ENCODE measurements at places on chromosomes 5 and 9.

DNA sequence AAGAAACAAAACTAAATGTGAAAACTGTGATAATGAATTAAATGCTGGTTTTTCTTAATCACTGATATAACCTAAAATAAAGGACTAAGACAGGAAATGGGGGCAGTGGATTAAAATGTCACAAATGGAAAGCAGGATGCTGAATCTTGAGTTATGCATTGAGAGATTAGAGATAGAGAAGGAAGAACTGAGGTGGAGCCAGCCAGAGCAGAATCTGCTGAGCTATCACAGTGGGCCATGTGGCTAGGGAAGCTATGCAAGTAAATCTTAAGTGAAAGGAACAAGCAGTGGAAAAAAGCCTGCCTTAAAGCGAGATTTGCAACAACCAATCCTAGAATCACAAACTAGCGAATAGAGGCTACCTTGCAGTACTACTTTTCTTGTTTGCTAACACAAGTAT is 188.5 kb upstream of the RASA1 start:
- no peak for DNase-seq

GRCh38 chr9:137441289-137441934 is at the start of gene ENTPD8:
Gene ENTPD8 (minus strand): TSS chr9:137441357. CDS start chr9:137438285, 3,072 bp downstream.
- DNase-seq: peak; percentile 72

DNA sequence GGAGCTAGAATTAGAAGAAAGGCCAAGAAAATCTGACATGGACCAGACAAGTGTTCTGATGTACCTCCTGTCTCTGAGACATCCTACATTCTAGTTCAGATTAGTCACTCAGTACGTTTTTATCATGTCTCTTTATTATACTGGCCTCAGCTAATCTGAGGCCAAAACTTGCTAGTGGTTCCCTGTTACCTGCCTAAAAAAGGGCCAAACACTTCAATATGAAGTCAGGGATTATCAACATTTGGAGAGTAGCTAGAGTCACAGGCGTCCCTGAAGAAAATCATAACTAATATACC is 587.4 kb downstream of the PRELID2 start:
- no peak for DNase-seq

- no peak for DNase-seq
Measured at GRCh38 chr5:40429258-40430100, 250.2 kb upstream of the PTGER4 start.

- no peak for DNase-seq
Measured at GRCh38 chr9:114671605-114672004, 10.4 kb downstream of the TEX48 start.

DNA sequence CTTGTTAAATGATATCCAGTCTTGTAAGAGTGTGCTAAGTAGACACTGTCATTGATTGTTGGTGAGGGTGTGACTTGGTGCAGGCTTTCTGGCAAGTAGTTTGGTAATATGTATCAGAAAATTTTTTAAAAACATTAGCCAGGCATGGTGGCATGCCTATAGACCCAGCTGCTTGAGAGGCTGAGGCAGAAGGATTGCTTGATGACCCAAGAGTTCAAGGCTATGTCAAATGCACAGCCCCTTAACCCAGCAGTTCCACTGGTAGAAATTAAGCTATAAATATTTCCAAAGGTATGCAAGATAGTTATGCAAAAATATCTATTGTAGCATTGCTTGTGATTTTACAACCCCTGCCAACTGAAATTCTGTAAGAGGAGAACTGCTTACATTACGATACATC is 24.2 kb downstream of the ZBTB43 start:
- DNase-seq: no peak

GRCh38 chr9:125948887-125949596 is 201.9 kb downstream of the PBX3 start:
- DNase-seq: no peak

DNA sequence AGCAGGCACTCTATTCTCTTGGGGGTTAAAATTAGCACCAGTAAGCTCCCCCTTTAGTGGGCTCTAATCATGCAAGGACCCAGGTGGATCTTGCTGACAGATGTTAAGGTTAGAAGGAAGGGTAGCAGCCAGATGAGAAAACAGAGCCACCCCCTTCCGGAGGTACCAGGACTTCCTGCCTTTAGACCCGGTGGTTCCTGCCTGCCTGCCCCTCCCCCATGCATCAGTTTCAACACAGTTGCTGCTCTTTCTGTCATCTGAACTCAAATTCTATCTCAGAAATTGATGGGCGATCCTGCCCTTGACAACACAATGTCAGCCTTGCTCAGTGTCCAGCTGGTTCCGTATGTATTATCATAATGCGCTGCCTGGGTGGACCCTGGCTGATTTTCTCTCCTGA is 287.3 kb downstream of the EBF1 start:
- DNase-seq: no peak

GRCh38 chr5:52856564-52856963 is 68.8 kb downstream of the ITGA1 start:
- DNase-seq: no peak

GRCh38 chr5:61933787-61934626 is 372.0 kb upstream of the KIF2A start:
- DNase-seq: peak; percentile 30

DNA sequence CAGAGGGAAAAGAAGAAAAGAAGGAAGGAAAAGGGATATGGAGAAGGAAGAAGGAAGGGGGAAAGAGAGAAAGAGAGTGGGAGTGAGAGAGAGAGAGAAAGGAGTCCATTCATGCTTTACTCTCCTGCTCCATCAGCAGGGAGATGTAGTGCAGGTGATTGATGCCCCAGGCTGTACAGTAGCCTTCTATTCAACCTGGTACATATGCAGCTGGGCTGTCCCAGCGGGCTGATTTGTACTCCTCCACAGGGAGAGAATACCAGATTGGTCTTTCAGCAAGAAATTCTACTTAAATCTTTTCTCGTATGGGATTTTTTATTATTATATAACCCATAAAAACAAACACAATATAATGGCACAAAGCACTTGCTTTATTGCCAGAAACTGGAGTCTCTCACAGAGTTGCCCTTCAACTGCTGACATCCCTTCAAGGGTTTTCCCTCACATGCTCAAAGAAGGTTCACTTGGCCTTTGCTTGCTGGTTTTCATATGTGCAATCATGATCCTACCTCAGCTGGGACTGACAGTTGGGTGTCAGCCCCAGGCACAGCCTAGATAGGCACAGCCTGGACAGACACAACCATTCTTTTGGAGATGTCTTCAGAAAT is 380.1 kb upstream of the RIOK2 start:
- no peak for DNase-seq

- no peak for DNase-seq
Measured at GRCh38 chr5:85278193-85278592, 893.5 kb upstream of the EDIL3 start.

DNA sequence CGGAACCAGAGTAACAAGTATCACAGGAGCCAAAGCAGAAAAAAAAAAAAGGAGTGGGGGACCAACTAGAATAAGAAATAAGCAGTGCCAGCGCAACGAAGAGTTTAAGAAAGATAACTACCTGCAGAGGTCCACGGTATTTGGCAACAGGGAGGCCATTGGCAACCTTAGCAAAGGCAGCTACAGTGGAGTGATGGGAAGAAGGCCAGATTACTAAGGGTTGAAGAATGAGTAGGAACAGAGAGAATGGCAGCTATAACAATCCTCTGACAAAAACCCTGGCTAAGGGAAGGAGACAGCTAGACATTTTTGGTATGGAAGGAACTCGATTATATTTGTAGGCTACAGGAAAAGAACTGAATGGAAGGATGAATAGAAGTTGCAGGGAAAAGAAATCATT is 93.4 kb upstream of the DMAC1 start:
- no peak for DNase-seq

DNA sequence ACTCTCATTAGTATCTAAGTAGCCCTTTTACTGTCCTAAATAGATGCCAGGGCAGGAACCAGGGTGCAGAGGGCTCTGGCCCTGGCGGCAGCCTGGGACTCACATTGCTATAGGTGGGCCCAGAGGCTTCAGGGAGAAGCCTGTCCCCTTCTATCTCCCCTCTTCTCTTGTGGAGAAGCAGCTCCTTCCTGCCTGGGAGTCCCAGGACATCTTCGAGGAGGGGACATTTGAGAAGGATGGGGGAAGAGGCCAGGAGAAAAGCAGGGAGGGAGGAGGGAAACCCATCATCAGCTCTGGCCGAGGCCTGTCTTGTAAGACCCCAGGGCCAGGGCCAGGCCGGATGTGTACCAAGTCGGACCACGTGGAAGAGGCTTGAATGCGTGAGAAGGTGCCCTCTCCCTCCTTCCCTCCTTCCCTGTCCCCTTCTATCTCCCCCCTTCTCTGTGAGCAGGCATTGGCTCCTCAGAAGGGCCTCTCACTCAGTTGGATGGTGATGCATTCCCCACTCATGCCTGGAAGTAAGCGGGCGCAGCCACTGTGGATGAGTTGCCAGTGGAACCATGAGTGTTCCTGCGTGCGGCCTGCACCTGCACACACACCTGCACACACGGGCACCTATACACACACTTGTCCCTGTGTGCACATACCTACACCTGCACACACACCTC is 20.7 kb upstream of the LPCAT1 start:
- DNase-seq: no peak

GRCh38 chr5:66633754-66634153 is 37.6 kb downstream of the MAST4 start:
- peak; percentile 91 for DNase-seq

GRCh38 chr9:138102246-138103051 is 224.9 kb downstream of the CACNA1B start:
- DNase-seq: no peak

DNA sequence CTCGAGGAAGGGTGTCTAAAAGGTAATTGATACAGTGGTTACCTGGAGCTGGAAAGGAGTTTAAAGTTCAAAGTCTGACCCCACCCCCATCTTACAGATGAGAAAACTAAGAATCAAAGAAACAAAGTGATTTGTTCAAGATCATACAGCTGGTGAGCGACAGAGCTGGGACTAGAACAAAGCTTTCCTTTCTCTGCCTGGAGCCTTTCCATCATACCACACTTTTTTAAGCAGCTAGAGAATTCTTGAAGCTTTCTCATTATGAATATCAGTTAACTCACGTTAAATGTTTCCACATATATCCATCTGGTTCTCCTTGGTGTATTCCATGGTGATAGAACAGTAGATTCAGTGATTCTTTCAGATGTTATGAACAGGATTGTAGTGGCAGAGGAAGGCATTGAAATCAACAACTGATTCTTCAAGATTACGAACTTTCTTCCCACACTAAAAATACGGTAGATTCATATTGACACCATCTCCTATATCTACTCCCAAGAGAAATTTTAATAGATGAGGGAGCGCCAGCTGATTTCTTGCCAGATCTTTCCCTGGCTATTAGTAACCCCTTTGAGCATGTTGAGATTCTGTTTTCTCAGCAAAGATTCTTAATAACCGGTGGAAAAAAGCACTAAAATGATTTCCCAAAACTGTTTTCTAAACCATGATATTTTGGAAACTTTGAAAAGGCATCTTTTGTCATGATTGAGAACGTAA is 233.7 kb downstream of the ADAMTSL1 start:
- no peak for DNase-seq

- no peak for DNase-seq
Measured at GRCh38 chr5:62017092-62017491, 288.9 kb upstream of the KIF2A start.

GRCh38 chr5:64978546-64978945 is 209.8 kb downstream of the CWC27 start:
- no peak for DNase-seq

Data from NCI-H748 treated with DMSO at 0.1 percent for 48 hours (cell line).